ENCODE measurements at places on chromosomes 13 and 19. TPM values are rescaled to one million over a fixed set of nuclear protein-coding genes. Genes with fewer than 3 reads are reported as not detected.
A peak's percentile ranks its signal among the peaks of the same experiment; 100 is the strongest.

Gene NDUFA3
- 132 TPM for total RNA-seq

Gene BRME1
- total RNA-seq = 1.5 TPM

- H3K4me3 ChIP-seq = no peak overlapping the region
- no peaks in the 10 kb centered on the region for H3K27me3 ChIP-seq
- no peak for DNase-seq
- no peak overlapping the region for H3K27ac ChIP-seq
Measured at GRCh38 chr19:16969135-16969534, 57.5 kb downstream of the CPAMD8 start.

DNA sequence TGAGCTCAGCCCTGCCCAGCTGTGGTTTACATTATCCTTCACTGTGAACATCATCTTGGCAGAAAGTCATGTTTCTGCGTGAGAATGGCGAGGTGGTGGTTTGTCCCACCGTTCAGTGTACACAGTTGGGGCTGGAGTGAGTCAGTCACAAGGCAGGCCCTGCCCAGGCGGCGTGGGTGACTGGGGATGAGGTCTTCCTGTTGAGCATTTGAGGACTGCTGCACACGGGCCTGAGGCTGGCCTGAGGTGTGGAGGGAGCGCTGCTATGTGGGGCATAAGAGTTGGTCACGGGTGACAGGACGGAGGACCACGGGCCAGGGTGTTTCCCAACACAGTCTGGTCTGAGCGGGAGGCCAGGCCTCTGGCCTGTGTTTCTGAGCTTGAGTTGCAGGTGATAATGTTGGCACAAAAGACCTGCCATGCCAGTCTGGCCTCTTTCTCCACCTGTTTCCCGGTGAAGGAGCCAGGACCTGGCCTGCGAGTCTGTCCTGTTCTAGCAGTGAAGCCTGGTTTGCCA lies 13.4 kb upstream of the C19orf33 start:
- no peaks in the 10 kb centered on the region for H3K27me3 ChIP-seq
- H3K4me1 ChIP-seq = no peaks in the 10 kb centered on the region
- no peak for DNase-seq
- no peaks in the 10 kb centered on the region for H3K36me3 ChIP-seq
- no peak overlapping the region for H3K4me3 ChIP-seq

- no peaks in the 10 kb centered on the region for H3K27me3 ChIP-seq
- no peak overlapping the region for H3K27ac ChIP-seq
- H3K4me1 ChIP-seq = no peaks in the 10 kb centered on the region
- no peak overlapping the region for H3K4me3 ChIP-seq
- no peak for DNase-seq
Measured at GRCh38 chr13:113118261-113119021, 4.2 kb upstream of the F10 start.

GRCh38 chr19:17505223-17505622 lies 6.2 kb upstream of the PGLS start:
- DNase-seq = no peak
- no peak overlapping the region for H3K4me3 ChIP-seq
- no peaks in the 10 kb centered on the region for H3K27me3 ChIP-seq

GRCh38 chr19:57321751-57322150 lies 1.5 kb downstream of the ZNF543 start:
- H3K27me3 ChIP-seq = peaks cover 15% of the 10 kb centered on the region
- H3K27ac ChIP-seq = no peak overlapping the region
- no peak for DNase-seq
- no peak overlapping the region for H3K4me3 ChIP-seq

DNA sequence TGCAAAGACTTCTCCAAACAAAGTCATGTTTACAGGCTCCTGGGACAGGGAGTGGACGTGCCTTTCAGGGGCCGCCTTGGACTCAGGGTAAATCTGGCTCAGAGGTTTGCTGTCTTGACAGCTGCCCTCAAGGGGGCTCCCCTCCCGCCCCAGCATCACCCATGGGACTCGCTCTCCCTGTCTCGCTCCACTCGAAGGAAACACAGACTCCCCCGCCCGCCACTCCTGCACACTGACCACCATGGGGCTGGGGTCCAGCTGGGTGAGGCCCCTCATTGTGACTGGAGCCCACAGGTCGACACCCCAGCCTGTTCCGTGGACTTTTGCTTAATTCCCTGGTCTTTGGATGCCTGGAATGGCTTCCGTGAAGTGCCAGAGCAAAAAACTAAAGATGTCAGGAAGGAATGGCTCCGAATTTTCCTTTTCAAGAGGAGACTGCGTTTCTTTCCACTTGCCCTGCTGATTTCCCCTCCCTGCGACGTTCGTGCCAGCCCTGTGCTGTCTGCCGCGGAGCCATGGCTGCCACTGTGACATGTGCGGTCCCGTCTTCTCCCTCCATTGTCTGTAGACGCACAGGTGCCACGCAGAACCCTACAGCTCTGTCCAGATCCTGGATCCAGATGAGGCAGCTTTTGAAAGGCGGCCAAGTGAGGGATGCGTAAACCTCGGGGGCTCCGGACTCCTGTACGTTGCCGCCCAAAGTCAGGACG lies 48.6 kb downstream of the MCF2L start:
- H3K4me3 ChIP-seq = no peak overlapping the region
- DNase-seq = no peak
- H3K36me3 ChIP-seq = no peaks in the 10 kb centered on the region
- H3K4me1 ChIP-seq = peaks cover 3% of the 10 kb centered on the region
- H3K27me3 ChIP-seq = no peaks in the 10 kb centered on the region
- no peak overlapping the region for H3K27ac ChIP-seq

- DNase-seq = peak; percentile 73
- H3K4me1 ChIP-seq = no peaks in the 10 kb centered on the region
- H3K27me3 ChIP-seq = no peaks in the 10 kb centered on the region
Measured at GRCh38 chr13:73822668-73823592, 311.3 kb downstream of the KLF12 start.

DNA sequence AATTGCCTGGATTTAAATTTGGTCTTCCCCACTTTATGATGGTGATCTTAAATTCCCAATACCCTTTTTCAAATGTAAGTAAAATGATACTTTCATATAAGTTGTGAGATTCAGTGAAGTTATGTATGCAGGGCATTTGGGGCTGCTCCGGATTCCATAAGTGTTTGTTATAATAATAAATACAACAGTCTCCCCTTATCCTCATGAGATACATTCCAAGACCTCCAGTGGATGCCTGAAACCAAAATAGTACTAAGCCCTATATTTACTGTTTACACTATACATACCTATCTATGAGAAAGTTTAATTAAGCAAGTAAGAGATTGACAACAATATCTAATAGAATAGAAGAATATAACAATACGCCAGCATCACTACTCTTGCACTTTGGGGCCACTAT lies 2237.8 kb downstream of the PCDH9 start:
- H3K4me1 ChIP-seq = no peaks in the 10 kb centered on the region
- DNase-seq = no peak
- no peaks in the 10 kb centered on the region for H3K27me3 ChIP-seq
- no peak overlapping the region for H3K27ac ChIP-seq
